H9 (cell line): ENCODE measurements at places on chromosomes 12 and 14. TPM values are rescaled to one million over a fixed set of nuclear protein-coding genes. Genes with fewer than 3 reads are reported as not detected.

The TRPV4 gene
- 4.9 TPM in 2 replicates for total RNA-seq

The RNASE2 gene
- not detected in 2 replicates for total RNA-seq

- H3K27ac ChIP-seq = no peak overlapping the region
- no peak for DNase-seq
- no peaks in the 10 kb centered on the region for H3K27me3 ChIP-seq
Observed at GRCh38 chr12:69509308-69509736, 39.1 kb downstream of the FRS2 start.

GRCh38 chr12:130956009-130956408 lies 2.3 kb downstream of the ADGRD1 start:
- DNase-seq = no peak
- no peak overlapping the region for H3K4me3 ChIP-seq
- no peak overlapping the region for H3K27ac ChIP-seq
- H3K36me3 ChIP-seq = no peaks in the 10 kb centered on the region
- no peaks in the 10 kb centered on the region for H3K4me1 ChIP-seq
- no peaks in the 10 kb centered on the region for H3K27me3 ChIP-seq

The SLC39A5 gene
- total RNA-seq = 0.15 TPM in 1 of 2 replicates, not detected in the other

The SP1 gene
- total RNA-seq = 76.4 and 76.8 TPM in 2 replicates

The KCNC2 gene
- not detected in 2 replicates for total RNA-seq

- H3K4me3 ChIP-seq = no peak overlapping the region
- H3K36me3 ChIP-seq = peaks cover 12% of the 10 kb centered on the region
- no peak for DNase-seq
Observed at GRCh38 chr14:93014058-93015023, 91.4 kb downstream of the CHGA start.

- no peak overlapping the region for H3K27ac ChIP-seq
- no peaks in the 10 kb centered on the region for H3K4me1 ChIP-seq
- H3K4me3 ChIP-seq = no peak overlapping the region
- no peak for DNase-seq
- peaks cover 3% of the 10 kb centered on the region; the same call in 1 of the 2 replicates for H3K36me3 ChIP-seq
Observed at GRCh38 chr14:52391881-52392615, 77.9 kb downstream of the PTGER2 start.

DNA sequence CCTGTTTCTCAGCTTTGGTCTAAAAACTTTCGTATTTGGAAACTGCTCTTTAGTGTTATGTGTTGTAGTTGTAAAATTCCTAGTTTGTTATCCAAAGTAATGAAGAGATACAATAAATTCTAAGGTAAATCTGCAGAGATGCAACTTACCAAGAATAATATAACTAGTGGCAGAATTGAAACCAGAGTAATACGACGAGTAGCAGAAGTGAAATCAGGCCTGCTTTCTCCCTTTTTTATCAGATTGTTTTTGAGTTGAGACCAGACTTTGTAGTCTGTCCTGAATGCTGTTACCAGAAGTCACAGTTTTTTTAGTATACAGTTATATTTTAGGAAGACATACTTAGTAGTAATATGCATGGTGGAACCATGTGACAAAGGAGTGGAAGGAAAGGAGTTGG lies 12.5 kb downstream of the PAPOLA start:
- no peaks in the 10 kb centered on the region for H3K27me3 ChIP-seq
- no peaks in the 10 kb centered on the region for H3K36me3 ChIP-seq
- H3K27ac ChIP-seq = no peak overlapping the region
- no peak overlapping the region for H3K4me3 ChIP-seq

GRCh38 chr12:49646871-49647654 lies 23.7 kb downstream of the PRPF40B start:
- no peak overlapping the region for H3K27ac ChIP-seq
- no peaks in the 10 kb centered on the region for H3K4me1 ChIP-seq
- no peaks in the 10 kb centered on the region for H3K27me3 ChIP-seq
- H3K36me3 ChIP-seq = peaks cover 78% of the 10 kb centered on the region
- H3K4me3 ChIP-seq = no peak overlapping the region; the same call in 2 of the 3 replicates

The NEMF gene
- total RNA-seq = 54.3 and 57.4 TPM in 2 replicates

GRCh38 chr12:64819816-64820402 lies 4.5 kb upstream of the TBC1D30 start:
- H3K27me3 ChIP-seq = peaks cover 9% of the 10 kb centered on the region; the same call in 1 of the 2 replicates
- DNase-seq = no peak
- H3K36me3 ChIP-seq = peaks cover 3% of the 10 kb centered on the region
